Stimulated activated memory B cell treated with anti-CD40 and anti-IgM and Interleukin-4, amounts not matched to agents 10 μg/mL and 1 μg/mL and 100 μg/mL, for 72 hours (primary cell): ENCODE measurements at places on chromosomes 7 and 10.

DNA sequence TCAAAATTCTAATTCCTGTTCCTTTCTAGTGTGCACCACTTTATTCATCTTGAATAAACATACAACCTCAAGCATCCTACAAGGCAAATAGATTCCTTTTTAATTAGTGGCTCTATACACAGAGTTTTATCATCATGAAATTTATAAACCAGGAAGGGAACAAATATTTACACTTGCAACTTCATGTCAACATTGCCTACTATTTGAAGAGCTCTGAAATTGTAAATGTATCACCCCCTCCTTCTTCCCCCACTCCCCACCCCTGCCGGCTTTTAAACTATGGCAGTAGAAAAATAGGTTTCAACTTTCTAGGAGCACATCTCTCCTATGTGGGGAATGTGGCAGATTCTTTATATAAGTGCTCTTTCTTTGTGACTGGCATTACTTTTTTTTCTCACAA lies 49.6 kb downstream of the KAT6B start:
- no peak for ATAC-seq

DNA sequence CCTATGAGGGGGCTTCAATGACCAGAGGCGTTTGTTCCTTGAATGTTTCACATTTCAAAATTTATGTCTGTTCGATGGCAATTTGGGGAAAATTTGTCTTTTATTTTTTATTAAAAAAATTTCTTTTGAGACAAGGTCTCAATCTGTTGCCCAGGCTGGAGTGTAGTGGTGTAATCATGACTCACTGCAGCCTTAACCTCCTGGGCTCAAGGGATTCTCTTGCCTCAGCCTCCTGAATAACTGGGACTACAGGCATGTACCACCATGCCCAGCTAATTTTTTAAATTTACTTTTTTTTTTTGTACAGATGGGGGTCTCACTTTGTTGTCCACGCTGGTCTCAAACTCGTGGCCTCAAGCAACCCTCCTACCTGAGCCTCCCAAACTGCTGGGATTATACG lies 39.7 kb downstream of the OTUD1 start:
- no peak for ATAC-seq

GRCh38 chr10:108462005-108462404 lies 1297.5 kb upstream of the SORCS1 start:
- no peak for ATAC-seq

DNA sequence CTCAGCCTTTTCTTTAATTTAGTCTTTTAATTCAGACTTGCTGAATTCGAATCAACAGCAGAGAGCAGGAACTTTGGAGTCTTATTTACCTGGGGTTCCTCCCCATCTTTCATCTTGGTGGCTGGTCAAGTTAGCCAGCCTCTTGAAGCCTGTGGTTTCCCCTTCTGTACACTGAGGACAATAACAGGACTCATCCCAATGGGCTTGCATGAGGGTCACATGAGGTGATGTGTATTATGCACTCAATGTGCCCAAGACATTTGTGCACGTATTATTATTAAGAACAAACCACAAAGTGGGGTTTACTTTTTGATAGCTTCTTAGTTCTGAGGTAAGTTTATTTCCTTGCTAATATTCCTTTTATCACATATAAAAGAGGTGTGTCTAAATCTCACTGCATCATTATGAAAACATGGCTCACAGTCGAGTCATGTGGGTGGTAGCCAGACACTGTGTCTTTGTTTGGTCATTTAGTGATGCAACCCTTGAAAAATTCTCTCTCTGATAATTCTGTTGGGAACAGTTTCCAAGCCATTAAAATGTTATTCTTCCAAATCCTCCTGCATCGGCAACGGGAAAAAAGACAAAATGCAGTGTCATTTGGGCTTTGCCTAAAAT lies 86.5 kb upstream of the GRB10 start:
- ATAC-seq: no peak

GRCh38 chr10:128210215-128211063 lies 84.2 kb upstream of the MKI67 start:
- ATAC-seq: peak; percentile 67

DNA sequence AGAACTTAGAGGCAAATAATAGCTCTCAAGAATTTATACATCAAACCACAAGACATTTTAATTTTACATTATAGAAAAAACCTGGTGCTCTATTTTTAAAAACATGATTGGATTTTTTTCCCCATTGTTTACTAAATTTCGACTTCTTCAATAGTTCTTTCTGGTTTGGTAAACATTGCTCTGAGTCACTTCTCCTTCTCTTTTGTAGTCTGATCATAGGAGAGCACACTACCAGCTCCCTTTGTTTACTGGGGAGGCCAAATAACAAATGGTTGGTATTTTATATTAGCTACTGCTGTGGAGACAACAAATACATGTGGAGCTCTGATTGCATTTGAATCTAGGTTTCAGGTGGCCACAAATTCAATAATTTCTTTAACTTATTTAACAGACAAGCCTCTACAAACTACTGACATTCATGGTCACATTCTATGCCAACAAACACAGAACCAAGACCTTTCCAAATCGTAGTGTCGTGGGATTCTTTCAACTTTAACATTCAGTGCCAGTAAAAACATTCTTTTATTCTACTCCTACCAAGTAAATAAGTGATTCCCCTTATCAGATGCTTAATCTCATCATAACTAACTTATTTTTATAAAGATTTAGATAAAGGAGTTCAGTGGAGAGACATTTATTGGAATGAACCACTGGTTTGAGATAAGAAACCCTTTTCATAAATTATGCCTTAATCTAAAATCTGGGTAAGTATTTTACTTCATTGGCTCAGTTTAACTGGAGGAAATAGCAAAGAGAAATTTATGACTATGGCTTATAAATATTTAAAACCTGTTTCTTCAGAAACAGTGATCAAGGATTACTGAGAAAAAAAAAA lies 17.7 kb upstream of the FXYD4 start:
- no peak for ATAC-seq

GRCh38 chr10:14378387-14378960 lies 47.8 kb upstream of the FRMD4A start:
- no peak for ATAC-seq

DNA sequence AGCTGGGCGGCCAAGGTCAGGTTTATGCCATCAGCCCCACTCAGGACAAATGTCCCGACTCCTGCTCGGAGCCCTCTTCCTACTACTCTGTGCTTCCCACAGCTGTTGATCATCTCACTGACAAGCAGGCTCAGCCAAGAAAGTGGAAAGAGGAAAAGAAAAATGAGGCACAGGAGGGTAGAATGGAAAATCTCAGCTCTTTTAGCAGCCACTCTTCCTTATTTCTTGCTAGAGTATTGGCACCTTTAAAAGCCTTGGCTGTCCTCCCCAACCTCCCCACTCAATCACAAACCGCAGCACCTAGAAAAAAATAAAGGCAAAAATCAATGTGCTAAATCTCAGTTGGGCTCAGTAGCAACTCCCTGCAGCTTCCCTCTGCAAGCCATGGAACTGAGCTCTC lies 35.3 kb upstream of the AGK start:
- no peak for ATAC-seq

DNA sequence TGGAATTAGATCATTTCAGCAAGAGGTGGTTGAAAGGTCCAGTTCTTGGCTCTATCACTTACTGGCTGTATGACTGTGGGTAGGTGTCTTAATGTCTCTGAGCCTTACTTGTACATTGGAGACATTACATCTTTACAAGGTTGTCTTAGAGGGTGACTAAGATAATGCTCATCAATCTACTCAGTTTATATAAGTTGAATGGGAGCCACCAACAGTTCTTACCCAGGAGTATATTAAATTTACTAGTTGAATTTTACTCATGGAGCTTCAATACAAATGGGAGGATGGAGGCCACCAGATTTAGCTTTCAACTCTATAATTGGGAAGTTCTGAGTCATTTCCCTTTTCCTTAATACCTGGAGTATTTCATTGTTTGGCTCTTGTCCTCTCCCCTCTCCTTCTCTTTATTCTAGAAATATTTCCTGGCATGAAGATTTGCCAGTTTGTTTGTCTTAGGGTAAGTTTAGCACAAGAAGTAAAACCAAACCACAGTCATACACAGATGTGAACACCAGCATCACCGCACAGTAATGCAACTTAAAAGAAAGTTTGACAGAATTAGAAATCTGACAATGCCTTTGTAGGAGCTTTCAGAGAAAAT lies 222.8 kb downstream of the LRMDA start:
- no peak for ATAC-seq

DNA sequence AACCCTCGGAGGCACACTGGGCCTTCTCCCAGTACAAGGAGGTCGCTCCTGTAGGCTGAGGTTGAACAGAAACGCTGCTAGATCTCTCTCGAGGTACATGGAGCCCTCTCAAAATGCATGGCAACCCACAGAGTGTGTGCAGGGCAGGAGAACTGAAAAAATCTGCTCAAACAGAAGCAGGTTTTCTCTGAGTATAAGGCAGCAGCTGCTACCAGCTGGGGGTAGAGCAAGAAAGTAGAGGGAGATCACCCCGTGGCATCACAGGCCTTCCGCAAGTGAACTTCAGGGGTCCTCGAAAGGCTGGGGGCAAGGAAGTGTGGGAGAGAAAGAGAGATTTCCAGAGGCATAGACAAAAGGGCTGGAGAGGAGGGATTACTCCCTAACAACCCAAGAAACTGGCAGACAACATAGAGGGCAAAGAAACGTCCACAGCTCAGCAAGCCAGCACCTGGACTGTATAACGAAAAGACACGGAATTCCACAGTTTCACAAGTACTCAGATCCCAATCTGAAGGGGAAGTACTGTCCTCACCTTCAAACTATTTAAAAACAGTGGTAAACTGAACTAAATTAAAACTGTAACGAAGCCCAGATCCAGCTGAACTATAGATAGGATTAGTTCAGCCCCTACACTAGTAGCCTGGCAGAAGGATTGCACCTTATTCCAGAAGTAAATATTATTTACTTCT lies 299.2 kb downstream of the IPMK start:
- peak; percentile 54 for ATAC-seq
